ENCODE measurements at places on chromosomes 12 and 14.

GRCh38 chr12:66160704-66161103, 9.1 kb downstream of the TMBIM4 start:
- DNase-seq = no peak

- no peak for DNase-seq
Measured at GRCh38 chr14:101118746-101119591, 215.4 kb upstream of the RTL1 start.

- DNase-seq = no peak
Measured at GRCh38 chr14:104558231-104559027, 21.1 kb upstream of the C14orf180 start.

- no peak for DNase-seq
Measured at GRCh38 chr12:94149781-94150239, 1.4 kb downstream of the PLXNC1 start.

GRCh38 chr12:78898416-78898815, 33.8 kb downstream of the SYT1 start:
- DNase-seq = no peak

DNA sequence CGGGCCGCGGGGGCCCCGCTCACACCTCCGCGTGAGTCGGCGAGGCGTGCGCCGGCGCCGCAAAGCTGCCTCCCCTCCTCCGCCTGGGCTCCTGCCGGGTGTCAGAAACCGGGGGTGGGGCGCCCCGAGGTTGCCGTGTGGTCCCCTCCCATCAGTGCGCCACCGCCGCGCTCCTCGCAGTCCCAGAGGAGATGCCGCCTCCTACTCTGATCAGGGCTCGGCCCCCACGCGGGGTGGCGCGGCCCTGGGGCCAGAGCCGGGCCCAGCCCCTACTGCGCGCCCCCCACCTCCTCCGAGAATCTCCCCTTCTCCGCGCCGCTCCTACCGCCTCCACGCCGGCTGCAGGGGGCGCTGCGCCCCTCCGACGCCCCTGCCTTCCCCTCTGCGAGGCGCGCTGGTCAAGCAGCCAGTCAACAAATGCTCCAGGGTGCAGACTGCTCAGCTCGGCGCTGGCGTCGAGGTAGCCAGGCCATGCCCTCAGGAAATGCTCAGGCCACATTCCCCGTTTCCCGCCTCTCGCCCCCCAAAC, 467 bp upstream of the JAG2 start:
- DNase-seq = no peak

- DNase-seq = no peak
Measured at GRCh38 chr12:115348301-115348700, 664.3 kb upstream of the TBX3 start.

GRCh38 chr14:29410581-29410980, 517.1 kb downstream of the PRKD1 start:
- DNase-seq = no peak

- no peak for DNase-seq
Measured at GRCh38 chr14:76080471-76080870, 71.3 kb upstream of the GPATCH2L start.

DNA sequence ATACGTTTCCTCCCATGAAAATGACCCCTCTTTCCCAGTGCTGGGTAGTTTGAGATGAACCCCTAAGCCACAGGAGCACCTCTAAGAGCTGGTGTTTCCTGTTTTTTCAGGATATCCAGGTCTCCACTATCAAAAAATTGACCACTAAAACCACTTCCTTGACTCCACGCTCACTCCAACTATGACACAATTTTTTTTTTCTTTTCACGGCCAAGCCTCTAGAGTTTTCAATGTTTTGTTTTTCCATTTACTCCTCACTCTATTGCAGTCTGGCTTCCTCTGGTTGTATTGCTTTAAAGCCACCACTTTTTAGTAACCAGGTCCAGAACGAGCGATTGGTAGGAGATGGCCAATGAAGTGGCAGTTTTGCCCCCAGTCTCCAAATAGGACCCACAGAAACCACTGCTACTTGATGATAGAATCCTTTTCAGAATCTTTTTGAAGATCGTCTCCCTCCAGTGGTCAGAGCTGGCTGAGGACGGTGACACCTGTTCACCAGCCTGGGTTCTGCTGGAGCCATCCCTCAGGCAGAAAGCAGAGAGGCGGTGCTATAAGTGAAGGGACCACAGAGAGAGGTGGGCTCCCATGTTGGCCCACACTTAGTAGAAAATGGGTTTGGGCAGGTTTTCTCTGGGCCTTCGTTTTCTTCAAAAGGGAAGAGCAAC, 454.4 kb downstream of the VRK1 start:
- DNase-seq = no peak

DNA sequence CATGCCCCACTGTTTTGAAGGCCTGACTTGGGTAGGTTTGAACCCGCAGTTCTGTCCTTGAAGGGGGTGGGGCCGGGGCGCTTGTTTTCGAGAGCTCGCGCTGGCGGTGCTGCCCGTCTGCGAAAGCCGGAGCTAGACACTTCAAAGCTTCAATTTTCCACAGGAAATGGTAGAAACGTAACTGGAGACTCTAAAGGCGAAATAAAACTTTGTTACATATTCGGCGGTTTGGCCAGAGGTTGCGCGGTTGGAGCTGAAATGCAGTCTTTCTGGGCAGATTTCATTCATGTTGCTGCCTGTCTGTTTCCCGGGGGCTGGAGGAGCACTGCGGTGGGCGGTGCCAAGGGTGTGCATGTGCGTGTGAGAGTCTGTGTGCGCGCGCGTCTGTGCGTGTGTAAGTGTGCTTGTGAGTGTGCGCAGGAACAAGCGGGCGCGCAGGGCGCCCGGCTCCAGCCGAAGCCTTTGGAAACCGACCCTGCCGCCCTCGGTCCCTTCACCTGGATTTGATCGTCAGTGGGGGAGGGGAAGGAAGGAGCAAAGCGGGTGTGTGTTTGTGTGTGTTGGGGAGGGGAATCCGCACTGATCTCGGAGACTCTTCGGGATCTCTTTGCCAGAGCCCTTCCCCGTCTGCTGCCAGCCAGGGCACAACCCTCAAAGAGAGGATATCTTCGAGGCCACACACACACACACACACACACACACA, 227.7 kb upstream of the CRY1 start:
- no peak for DNase-seq

GRCh38 chr12:45939759-45940158, 50.6 kb downstream of the SCAF11 start:
- no peak for DNase-seq

- DNase-seq = no peak
Measured at GRCh38 chr12:120961604-120962531, 16.5 kb upstream of the HNF1A start.

DNA sequence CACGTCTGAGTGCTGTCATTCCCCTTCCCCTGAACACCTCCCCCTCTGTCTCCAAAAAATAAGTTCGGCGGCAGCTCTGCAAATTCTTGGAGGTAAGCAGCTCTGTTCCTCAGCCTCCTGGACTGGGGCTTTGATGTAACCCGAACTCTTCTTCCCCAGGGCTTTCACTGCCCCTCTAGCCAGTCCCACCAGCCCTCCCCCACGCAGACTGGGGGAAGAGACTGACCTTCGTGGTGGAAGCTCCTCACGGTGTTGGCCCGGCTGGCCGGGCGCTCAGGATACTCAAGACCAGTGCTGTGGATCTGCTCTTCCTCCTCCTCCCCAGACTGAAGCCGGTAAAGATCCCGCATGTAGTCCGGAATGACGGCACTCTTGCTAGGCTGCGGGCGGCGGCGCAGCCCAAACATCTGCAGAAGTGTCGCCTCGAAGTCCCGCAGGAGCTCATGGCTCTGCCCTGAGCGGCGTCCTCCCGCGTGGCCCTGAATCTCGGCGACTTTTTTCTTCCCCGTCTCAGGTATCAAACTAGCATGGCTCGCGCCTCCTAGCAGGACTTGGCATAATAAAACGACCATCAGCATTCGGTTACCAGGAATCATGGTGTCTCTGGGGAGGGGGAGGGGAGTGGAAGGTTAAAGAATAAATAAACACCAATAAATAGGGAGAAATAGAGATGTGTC, 4.9 kb downstream of the BMP4 start:
- no peak for DNase-seq

DNA sequence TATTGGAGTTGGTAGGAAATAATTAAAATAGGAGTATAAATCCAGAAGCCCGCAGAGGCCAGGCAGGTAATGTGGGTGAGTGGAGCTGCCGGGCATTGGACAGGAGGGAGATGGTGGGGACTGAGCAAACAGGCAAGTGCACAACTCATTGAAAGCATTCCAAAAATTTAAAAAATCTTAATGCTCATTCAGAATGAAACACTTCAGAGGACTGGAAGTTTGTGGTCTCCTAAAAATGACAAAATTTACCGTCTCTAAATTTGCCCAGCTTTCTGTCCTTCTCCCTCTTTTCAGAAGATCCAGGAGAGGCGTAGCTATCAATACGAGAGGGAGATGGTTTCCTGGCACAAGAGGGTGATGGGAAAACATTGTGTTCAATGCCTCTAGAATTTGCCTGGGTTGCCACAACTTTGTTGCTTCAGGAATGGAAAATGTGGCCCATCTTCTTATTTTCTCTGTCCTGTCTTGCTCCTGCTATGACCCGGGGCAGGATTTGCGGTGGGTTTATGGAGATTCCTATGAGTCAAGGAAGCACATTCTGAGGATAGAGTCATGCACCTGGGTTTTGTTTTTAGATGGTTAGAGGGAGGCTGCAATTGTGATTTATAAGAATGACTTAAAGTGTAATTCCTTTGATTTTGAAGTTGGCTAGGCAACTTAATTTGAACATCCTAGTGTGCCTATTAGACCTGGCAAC, 72.2 kb downstream of the BORCS5 start:
- DNase-seq = no peak

DNA sequence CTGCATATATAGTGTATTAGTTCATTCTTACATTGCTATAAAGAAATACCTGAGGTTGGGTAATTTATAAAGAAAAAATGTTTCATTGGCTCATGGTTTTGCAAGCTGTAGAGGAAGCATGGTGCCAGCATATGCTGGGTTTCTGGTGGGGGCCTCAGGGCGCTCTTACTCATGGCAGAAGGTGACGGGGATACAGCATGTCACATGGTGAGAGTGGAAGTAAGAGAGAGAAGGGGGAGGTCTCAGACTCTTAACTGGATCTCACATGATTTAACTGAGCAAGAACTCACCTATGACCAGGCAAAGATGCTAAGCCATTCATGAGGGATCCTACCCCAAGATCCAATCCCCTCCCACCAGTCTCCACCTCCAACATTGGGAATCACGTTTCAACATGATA, 15.9 kb upstream of the PAWR start:
- no peak for DNase-seq

DNA sequence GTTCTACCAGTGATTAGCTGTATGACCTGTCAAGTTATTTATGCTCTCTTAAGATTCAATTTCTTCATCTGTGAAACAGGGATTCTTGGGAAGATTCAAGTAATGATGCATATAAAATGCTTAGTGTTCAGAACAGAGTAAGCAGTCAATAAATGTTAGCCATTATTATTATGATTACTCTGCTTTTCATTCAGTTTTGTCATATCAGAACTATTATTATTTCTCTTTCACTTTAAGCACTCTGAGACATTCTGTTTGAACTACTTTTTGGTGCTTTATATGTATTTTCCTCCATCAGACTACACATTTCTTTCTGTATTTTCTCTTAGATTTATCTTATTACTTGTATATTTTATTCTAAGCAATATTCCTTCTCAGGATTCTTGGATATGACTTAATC, 81.2 kb downstream of the CFAP54 start:
- no peak for DNase-seq

GRCh38 chr12:71686658-71687025, 760 bp downstream of the TMEM19 start:
- no peak for DNase-seq

DNA sequence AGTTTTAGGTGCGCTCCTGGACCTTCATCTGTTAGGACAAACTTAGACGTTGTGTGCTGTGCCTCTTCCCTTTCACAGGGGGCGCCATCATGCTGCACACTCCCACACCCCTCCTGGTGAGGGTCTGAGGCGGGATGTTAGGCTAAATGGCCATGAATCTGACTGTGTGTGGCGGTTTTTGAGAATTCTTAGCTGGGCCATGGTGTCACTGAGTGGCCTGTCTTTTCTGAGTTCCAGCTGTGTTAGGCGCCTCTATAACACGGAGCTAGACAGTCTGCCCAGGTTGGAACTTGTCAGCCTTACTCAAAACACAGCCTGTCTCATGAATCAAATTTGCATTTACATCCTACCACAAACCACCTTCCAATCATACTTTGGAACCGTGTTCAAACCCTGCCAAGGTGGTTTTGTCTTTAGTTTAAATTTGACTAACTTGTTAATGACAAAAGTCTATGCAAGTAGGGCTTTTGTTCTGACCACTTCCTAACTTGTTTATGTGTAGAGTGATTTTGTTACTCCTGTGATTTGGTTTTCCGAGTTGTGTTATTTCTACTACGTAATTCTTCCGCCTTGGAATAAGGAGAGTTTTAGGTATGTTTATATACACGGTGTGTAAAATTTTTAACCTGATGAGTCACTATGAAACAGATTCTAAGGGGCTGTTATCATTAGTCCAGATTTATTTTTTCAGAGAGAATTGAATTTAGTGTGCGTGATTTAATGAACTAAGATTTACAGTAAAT, 19.6 kb downstream of the ACVR1B start:
- no peak for DNase-seq

- DNase-seq = no peak
Measured at GRCh38 chr12:57723630-57723962, 14.9 kb downstream of the AGAP2 start.

- no peak for DNase-seq
Measured at GRCh38 chr12:124709722-124710687, 142.6 kb upstream of the NCOR2 start.

DNA sequence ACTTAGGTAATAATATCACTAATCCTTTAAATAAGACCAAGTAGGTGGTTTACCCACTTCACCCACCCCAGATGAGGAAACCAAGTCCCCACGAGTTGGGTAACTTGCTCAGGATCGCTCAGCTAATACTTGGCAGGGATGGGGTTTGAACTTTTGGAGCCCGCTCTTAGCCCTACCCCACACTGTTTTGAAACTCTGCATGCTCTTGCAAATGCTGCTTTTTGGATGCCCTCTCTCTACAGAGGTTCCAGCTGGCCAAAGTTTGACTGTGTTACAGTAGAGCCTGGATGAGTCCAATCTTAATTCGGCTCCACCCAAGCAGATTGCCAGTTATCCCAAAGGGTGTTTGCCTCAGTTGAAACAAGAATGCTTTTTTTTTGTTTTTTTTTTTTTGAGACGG, 6.8 kb downstream of the PLEKHG3 start:
- no peak for DNase-seq

DNA sequence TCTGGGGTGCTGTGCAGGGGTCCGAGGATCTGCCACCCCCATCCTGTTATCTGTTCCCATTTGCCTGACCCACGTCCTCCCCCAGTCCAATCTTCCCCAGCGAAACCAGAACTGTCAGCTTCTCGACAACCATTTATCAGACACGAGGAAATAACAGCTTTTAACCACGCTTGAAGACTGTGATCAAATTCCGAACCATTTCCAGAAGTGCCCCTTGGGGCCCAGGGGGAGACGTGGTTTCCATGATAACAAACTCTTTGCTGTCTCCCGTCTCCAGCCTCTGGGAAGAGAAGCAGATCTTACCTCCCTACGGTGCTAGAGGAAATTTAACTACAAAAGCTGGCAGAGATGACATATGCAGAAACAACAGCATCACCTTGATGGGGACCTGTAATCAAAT, 35.1 kb upstream of the SRRM4 start:
- DNase-seq = no peak

GRCh38 chr12:78680596-78680995, 184.0 kb upstream of the SYT1 start:
- no peak for DNase-seq

Data from cortex of kidney (tissue), 1 donor.